IMR-90 (cell line): ENCODE measurements at places on chromosomes 16 and 17. TPM values are rescaled to one million over a fixed set of nuclear protein-coding genes. Genes with fewer than 3 reads are reported as not detected.

ARSG gene
- 2.5 and 3.0 TPM in 2 replicates for polyA plus RNA-seq

WNT9B gene
- polyA plus RNA-seq = not detected in 2 replicates

SLFN12L gene
- 0.04 TPM in 1 of 2 replicates, not detected in the other for polyA plus RNA-seq

HYDIN gene
- polyA plus RNA-seq = 0.07 and 0.27 TPM in 2 replicates

ZPBP2 gene
- polyA plus RNA-seq = not detected in 2 replicates

IFT20 gene
- polyA plus RNA-seq = 40.0 and 46.3 TPM in 2 replicates

DNA sequence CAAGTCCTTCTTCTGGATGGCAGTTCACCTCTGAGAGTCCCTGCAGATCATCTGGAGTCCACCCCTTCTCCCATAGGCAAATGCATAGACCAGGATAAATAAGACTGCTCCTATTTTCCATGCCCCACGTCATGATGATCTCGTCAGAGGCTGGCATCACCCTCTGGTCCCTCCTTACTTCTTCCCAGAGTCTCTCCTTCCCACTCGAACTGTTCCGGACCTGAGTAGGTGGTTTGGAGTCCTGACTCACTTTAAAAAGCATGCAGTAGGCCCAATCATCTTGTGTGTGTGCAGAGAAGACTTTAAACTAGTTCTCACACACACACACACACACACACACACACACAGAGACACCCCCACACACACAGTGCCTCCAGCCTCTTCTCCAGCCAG lies 72.0 kb downstream of the SOX9 start:
- H3K4me1 ChIP-seq = peaks cover 22% of the 10 kb centered on the region
- peak; percentile 89 for DNase-seq
- peak overlapping the region; percentile 67 for H3K27ac ChIP-seq
- no peak overlapping the region for H3K4me3 ChIP-seq
- no peaks in the 10 kb centered on the region for H3K36me3 ChIP-seq

- H3K36me3 ChIP-seq = no peaks in the 10 kb centered on the region
- no peaks in the 10 kb centered on the region for H3K27me3 ChIP-seq
- H3K27ac ChIP-seq = no peak overlapping the region
- H3K4me3 ChIP-seq = no peak overlapping the region
- DNase-seq = no peak
Observed at GRCh38 chr17:61054436-61054835, 345.2 kb upstream of the TBX2 start.

DNA sequence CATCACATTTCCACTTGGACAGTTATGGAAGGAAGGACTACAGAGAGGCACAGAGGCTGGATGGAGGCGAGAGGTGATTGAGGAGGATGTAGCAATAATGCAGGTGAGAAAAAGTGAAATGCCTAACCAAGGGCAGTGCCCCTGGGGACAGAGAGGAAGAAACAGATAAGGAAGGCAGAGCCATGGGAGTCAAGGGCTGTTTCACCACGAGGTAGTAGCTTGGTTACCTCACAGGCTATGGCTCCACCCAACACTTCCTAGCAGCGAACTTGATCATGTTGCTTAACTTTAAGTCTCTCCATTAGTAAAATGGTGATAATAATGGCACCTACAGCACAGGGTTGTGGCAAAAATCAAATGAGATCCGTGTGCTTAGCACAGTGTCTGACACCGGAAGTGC lies 83.9 kb downstream of the YPEL2 start:
- H3K4me3 ChIP-seq = no peak overlapping the region
- peaks cover 24% of the 10 kb centered on the region for H3K27me3 ChIP-seq
- no peaks in the 10 kb centered on the region for H3K36me3 ChIP-seq
- H3K27ac ChIP-seq = no peak overlapping the region

DNA sequence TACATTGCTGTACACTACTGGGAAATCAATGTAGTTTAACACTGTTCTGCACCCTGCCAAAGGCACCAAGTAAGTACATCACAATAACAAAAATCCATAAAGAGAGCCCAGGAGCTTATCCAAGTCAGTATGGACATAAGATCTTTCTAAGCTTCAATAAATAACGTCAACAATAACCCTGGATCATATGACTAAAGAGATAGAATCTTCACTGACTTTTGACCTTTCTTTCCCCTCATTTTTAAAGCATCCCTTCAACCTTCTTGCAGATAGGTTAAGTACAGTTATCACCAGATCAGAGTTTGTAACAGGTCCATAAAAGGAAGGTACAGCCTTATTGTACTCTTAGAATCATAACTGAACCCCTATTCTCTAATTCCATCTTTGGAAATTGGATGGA lies 2.3 kb downstream of the CEP20 start:
- H3K4me3 ChIP-seq = no peak overlapping the region
- H3K27me3 ChIP-seq = no peaks in the 10 kb centered on the region
- peaks cover 17% of the 10 kb centered on the region for H3K4me1 ChIP-seq
- H3K27ac ChIP-seq = peak overlapping the region; percentile 82; the same call in 1 of the 2 replicates
- peaks cover 15% of the 10 kb centered on the region for H3K36me3 ChIP-seq
- DNase-seq = no peak

DNA sequence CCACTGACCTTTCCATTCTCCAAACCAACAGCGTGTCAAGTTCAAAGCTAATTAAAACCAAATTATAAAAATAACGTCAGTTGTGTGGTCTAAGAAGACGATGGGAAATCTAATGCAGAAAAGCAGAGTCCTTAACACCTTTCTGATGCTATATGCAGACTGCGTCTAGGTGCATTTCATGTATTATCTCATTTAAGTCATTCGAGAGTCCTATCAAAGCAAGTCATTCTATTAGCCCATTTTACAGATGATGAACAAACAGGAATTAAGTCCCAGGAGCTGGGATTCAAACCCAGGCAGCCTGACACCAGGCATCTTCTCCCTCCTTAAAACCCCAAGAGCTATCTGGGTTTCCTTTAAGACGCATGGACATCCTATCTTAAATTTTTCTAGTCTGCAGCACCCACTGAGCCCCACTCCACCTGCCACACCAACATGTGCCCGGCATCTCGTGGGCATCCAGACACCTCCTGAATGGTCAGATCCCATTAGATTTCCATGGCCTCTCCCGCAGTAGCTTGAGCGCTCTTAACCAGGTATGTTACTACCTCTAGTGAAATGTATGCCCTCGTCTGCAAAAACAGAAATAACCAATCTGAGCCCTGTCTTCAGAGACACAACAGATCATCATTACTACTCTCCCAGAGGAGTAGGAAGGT lies 115.1 kb downstream of the ZFHX3 start:
- no peak overlapping the region for H3K4me3 ChIP-seq
- peaks cover 1% of the 10 kb centered on the region; the same call in 1 of the 2 replicates for H3K36me3 ChIP-seq
- no peak for DNase-seq
